ENCODE measurements at places on chromosomes 16 and 17.

GRCh38 chr17:28544402-28545140 is 7.9 kb downstream of the UNC119 start:
- no peak for DNase-seq

- no peak for DNase-seq
Measured at GRCh38 chr16:89105599-89106151, 12.0 kb downstream of the ACSF3 start.

DNA sequence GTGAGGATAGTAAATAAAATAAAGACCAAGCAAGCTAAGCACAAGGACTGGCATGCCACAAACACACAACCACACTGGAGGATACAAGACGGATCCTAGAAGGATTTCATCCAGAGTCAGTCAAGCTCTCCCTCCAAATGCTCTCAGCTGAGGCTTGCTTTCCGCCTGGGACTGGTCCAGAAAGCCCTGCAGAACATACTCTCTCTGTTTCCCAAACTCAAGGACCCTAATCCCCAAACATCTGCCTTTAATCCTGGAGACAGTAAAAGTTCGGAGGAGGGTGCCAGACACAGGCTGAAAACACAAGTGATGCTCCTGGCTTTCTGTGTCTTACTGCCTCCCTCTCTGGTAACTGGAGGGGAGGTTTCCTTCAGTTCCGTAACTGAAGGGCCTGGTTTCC is 5.3 kb upstream of the HSD11B2 start:
- DNase-seq: no peak

- no peak for DNase-seq
Measured at GRCh38 chr17:72795941-72796340, 296.5 kb downstream of the SLC39A11 start.

- no peak for DNase-seq
Measured at GRCh38 chr17:50629902-50630301, 4.8 kb upstream of the ABCC3 start.

GRCh38 chr16:88435437-88436355 is 17.4 kb upstream of the ZFPM1 start:
- no peak for DNase-seq

- peak; percentile 92 for DNase-seq
Measured at GRCh38 chr17:75031972-75032719, 14.6 kb downstream of the ATP5PD start.

- DNase-seq: peak; percentile 76
Measured at GRCh38 chr16:85245307-85246172, 133.3 kb upstream of the CIBAR2 start.

- no peak for DNase-seq
Measured at GRCh38 chr17:48547808-48548522, 3.1 kb upstream of the HOXB2 start.

DNA sequence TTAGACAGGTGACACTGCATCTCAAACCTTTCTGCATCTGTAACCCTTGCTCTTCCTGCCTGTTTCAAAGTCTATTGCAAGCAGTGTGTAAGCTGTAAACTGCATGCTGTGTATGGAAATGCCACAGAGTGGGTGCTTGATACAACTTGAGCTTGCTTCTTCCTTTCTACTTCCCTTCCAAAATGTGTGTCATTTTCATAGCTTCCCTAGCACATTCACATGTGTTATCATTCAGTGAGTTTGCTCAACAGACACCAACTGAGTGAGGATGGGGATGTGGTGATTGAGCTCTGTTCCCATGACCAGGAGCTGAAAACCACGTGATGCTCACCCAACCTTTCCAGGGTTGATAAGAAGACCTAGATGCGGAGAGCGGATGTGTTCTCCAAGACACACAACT is 111.1 kb downstream of the VAT1L start:
- no peak for DNase-seq

DNA sequence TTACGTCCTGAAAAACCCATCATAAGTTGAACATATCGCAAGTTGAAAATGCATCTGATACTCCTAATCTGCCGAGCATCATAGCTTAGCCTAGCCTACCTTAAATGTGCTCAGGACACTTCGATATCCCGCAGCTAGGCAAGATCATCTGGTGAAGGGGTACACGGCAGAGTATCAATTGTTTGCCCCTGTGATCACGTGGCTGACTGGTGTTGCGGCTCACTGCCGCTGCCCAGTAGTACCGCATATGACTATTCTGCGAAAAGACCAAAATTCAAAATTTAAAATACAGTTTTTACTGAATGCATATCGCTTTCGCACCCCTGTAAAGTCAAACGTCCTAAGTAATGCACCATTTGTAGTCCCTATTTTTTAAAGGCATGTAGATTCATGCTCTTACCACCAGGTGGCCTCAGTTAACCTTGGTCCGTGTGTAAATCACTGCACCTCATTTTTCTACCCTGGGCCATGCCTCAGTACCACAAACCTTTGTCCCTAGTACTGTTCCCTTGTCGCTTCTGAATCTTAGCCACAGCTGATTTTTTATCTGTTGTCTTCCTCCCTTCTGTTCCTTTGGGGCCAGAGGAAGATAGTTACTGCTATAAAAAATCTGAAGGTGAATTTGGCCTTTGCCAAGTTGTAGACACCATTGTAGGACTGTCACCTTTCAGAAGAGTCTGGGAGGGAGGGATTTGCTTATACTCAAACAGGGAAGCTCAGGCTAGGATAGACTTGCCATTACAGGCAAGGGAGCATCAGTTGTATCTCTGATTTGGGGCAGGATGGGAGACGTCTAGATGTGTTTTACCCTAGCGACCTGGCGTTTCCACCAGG is 34.4 kb downstream of the WWP2 start:
- peak; percentile 73 for DNase-seq

DNA sequence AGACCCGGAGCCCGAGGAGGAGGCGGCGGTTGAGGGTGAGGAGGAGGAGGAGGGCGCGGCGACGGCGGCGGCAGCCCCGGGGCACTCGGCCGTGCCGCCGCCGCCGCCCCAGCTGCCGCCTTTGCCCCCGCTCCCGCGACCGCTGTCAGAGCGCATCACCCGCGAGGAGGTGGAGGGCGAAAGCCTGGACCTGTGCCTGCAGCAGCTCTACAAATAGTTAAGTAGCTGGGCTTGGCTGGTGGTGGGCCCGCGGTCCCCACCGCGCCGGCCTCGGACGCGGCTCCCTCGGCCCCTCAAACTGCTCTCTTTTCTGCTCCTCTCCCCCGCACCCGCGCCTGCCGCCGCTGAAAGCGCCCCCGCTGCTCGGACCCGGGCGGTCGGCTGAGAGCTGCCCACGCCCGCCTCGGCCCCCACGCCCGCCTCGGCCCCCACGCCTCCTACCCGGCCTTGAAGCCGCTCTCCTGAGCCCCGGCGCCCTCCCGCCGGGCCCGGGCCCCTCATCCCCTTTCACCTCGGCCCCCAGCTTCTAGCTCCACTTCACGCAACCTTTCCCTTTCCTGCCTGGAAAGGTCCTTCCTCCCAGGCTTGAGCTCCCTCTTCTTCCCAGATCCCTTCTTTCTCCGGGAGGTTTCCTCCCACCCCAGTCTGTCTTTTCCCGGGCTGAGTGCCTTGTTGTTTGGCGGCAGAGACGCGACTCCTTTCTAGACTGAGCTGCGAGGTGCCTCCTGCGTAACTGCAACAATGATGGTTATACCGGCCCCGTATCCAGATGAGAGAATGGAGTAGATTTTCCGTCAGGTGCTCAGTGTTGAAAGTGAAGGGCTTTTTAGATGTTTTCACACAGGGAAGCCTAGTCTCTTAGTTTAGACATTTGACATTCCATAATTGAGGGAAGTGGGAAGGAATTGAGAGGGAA is 850 bp downstream of the PPM1E start:
- peak; percentile 8 for DNase-seq

- no peak for DNase-seq
Measured at GRCh38 chr17:55201308-55201932, 63.3 kb upstream of the HLF start.

- no peak for DNase-seq
Measured at GRCh38 chr17:81520021-81520901, 7.7 kb upstream of the ACTG1 start.

- no peak for DNase-seq
Measured at GRCh38 chr16:65843941-65844340, 522.5 kb upstream of the CDH5 start.

DNA sequence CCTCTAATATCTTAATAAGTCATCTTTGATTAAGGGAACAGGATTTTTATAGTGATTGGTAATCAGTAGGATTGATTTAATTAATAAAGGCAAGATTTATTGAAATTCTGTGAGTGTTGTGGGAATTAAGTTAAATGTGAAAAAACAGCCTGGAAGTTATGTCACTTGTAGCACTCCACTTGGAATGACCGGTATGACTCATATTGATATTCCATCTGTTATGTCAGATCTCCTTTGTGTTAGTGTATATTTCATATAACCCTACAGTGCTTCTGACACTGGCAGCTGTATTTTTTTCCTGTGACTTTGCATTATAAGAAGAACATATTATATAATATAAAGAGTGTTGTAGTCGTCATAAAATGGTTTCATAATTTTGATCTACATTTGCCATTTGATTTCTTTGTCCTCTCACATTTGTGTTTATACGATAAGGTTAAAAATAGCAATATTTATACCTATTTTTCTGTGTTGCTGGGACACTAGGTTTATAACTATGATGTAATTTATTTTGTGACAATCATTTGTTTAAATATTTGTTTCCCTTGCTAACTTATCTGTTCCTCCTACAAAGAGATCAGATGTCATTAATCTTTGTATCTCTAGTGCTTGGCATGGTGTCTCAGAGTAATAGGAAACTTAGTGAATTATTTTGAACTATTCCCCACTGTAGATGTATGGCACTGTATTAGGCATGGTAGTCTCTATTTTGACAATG is 249.0 kb downstream of the BCAS3 start:
- DNase-seq: no peak

DNA sequence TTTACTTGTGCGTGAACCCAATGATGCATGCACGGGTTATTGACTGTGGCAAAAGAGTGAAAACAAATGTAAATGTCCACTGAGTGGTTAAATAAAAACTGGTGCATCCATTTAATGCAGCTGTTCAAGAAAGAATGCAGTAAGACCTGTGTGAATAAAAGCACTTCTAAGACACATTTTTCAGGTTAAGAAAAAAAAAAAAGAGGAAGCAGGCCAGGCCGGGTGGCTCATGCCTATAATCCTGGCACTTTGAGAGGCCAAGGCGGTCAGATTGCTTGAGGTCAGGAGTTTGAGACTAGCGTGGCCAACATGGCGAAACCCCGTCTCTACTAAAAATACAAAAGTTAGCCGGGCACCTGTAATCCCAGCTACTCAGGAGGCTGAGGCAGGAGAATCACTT is 11.8 kb downstream of the CNGB1 start:
- DNase-seq: no peak

DNA sequence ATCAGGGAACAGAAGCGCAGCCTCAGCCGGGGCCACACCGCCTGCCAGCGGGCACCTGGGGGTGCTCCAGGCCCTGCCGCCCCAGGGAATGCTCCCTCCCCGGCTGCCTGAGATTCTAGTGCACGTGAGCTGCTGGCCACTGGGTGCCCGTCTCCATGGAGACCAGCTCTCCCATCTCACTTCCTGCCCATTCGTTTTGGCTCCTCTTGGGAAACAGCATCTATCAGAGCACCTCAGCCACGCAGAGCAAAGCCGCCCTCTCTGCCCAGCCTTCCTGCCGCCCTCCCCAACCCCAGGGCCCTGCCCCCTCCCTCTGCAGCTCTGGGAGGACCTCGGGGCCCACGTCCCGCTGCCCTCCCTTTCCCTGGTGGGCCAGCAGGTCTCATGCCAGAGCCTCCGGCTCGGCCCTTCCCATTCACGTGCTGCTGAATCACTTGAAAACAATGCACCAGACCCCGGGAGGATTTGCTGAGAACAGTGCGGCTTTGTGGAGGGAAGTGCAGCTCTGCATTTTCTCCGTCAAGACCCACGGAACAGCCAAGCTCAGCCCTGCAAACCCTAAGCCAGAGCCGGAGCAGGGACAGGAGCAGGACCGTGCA is 19.4 kb downstream of the CEP295NL start:
- peak; percentile 95 for DNase-seq

GRCh38 chr17:34059423-34060220 is 195.5 kb upstream of the CCL2 start:
- DNase-seq: no peak

DNA sequence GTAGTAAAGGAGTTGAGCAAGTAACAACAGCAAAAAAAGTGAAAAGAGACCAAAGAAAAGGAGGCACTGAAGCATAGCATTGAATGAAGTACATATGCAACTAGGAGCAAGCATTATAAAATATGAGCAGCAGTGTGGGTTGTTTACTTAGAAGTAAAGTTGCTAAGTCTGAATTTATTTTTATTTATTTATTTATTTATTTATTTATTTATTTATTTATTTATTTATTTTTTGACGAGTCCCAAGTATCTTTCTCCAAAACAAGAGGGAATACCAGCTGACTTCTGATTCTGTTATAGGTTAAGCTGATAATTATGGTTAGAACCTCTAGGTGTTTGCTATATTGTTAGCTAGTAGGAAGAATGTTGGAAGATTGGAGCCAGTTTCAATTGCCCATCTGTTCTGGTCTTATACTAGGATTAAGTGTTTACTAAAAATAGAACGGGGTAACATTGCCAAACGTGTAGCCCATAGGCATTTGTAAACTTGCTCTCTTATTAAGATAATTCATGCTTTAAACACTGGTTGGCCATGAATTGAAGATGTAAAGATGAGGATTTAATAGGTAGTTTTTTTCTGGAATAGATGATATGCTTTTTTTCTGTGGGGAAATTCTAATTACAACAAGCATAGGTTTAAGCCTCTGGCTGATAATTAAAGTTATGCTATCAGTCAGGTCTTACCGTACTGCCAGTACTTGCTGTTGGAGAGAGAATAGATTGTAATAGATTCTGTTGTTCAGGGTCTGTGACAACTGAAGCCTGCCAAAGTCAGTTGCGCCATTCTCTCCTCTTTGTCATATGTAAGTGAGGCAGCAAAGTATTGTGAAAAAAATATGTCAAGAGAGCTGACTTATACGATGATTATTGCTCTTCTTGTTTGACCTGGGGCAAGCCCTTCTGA is 66.7 kb downstream of the PPM1E start:
- no peak for DNase-seq

DNA sequence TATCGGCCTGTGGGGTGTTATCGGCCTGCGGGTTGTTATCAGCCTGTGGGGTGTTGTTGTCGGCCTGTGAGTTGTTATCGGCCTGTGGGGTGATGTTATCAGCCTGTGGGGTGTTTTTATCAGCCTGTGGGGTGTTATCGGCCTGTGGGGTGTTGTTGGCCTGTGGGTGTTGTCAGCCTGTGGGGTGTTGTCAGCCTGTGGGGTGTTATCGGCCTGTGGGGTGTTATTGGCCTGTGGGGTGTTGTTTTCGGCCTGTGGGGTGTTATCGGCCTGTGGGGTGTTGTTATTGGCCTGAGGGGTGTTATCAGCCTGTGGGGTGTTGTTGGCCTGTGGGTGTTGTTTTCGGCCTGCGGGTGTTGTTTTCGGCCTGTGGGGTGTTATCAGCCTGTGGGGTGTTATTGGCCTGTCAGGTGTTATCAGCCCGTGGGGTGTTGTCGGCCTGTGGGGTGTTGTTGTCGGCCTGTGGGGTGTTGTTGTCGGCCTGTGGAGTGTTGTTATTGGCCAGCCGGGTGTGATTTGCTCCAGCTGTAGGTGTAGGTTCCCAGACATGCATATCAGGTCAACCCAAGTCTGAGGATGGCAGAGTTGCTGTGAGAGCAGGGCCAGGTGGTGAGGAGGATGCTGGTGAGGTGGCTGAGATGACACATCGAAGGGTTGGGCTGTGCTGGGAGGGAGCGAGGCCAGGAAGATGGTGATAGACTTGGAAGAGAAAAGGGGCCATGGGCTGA is 7.1 kb downstream of the TRARG1 start:
- no peak for DNase-seq

- no peak for DNase-seq
Measured at GRCh38 chr17:43350888-43351361, 47.9 kb upstream of the ARL4D start.
